T follicular helper cell (primary cell): ENCODE measurements at places on chromosomes 5 and 9.
A peak's percentile ranks its signal among the peaks of the same experiment; 100 is the strongest.

GRCh38 chr9:103627731-103628130, 466.4 kb upstream of the SMC2 start:
- no peak for DNase-seq

- DNase-seq: no peak
Observed at GRCh38 chr9:75858497-75859092, 31.9 kb upstream of the PCSK5 start.

GRCh38 chr5:109964136-109964535, 274.4 kb downstream of the MAN2A1 start:
- DNase-seq: no peak

- DNase-seq: no peak
Observed at GRCh38 chr9:1331546-1332038, 281.4 kb downstream of the DMRT2 start.

DNA sequence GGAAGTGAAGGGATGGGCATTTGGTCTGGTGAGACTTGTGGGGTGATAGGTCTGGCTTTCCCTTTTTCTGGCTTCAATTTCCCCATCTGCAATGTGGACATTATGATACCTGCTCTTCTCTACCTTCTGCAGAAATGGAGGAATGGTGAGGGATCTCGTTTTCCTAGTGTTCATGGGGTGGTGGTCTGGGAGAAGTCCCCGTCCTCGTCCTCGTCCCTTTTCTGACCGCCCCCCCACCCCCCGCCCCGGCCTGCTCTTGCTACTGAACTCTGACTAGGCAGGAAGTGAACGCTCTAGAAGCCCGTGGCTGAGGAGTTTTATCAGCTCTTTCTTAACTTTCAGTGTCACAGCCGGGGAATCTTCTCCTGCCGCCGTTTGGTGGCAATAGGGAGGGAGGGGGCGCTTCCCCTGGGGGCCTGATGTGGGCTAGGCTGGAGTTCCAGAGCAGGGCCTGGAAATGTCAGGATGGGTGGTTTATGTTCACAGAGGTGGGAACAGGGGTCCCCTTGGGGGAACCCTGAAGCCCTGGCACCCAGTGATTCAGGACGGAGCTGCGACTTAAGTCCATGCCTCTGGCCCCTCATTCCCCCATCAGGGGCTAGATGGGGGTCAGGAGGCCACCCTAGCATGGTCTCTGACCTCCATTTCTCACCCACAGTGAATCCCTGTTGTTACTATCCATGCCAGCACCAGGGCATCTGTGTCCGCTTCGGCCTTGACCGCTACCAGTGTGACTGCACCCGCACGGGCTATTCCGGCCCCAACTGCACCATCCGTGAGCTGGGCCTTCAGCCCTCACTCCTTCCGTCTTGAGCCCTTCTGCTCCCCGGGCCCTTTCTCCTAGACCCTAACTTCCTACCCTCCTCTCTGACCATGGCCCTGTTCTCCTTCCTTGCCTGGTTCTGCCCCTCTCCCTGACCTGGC, 6.7 kb downstream of the PTGS1 start:
- no peak for DNase-seq

- no peak for DNase-seq
Observed at GRCh38 chr5:126928041-126928440, 102.3 kb downstream of the MARCHF3 start.

DNA sequence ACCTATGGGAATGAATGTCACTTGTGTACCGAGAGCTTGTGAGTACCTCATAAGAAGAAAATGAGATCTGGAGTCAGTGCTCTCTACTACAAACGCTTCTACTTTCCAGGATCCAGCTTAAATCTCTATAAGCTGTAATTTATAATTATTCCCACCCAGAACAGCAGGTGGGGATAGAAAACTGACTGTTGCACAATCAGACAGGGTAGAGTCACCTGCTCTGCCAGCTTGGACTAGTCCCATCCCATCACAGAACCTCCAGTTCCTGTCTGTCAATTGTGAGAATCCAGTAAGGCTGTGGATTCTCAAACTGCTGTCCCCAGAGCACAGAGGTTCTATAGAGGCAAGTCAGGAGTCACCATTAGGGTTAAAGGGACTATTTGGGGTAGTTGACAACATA, 2.0 kb downstream of the SPINK7 start:
- DNase-seq: no peak

GRCh38 chr9:16044579-16044881, 491.7 kb downstream of the CCDC171 start:
- DNase-seq: no peak

DNA sequence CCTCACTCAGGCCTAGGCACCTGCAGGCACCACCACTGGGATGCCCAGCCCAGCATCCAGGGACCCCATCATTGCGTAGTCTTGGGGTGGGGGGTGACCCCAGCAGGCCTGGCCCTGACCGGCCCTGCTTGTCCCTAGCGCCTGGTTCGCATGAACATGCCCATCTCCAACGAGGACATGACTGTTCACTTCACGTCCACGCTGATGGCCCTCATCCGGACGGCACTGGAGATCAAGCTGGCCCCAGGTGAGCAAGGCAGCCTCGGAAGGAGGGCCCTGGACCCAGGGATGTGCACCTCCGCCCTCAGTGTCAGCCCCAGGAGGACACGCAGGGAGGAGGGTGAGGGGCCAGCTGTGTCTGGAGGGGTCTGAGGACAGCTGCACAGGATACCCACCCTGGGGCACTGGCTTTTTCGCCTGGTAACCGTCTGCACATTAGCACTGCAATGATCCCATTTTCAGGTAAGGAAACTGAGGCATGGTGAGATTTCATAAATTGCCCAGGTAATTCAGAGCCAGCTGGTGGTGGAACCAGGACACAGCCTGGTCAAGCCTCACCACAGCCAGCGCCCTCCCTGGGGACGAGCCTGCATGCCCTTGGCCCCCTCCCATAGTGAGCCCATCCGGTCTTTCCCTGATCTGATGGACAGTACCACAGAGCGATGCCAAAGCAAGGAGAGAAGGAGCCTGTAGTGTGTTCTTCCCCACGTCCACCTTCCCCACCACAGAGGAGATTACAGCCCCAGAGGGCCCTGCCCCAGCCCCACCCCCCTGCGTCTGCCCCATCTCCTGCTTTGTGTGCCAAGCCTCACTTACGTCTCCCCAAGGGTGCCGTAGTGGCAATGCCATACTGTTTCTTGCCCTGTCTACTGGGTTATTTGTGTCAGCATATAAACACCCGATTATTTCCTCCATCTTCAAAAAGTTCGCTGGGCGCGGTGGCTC, 228.3 kb downstream of the CACNA1B start:
- DNase-seq: no peak

DNA sequence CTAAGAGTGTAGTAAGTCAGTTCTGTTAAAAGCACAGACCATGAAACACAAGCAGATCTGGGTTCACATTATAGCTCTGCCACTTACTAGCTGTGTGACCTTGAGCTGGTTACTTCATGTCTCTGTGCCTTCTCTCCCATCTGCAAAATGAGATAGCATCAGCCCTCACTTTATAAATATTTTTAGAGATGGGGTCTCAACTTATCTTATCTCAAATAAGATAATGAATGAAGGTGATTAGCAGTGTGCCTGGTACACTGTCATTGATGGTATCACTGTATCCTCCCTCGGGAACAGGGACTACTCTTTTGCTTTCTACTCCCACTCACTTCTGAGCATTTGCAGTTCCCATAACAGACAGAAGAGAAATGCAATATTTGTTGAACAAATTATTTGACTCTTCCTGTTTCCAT, 52.4 kb downstream of the GALNT10 start:
- no peak for DNase-seq

GRCh38 chr5:66171349-66172344, 27.5 kb downstream of the SREK1 start:
- DNase-seq: peak; percentile 54
